ENCODE measurements at places on chromosomes 13 and 19.

GRCh38 chr13:30255696-30256095 is 51.7 kb downstream of the KATNAL1 start:
- DNase-seq = no peak

DNA sequence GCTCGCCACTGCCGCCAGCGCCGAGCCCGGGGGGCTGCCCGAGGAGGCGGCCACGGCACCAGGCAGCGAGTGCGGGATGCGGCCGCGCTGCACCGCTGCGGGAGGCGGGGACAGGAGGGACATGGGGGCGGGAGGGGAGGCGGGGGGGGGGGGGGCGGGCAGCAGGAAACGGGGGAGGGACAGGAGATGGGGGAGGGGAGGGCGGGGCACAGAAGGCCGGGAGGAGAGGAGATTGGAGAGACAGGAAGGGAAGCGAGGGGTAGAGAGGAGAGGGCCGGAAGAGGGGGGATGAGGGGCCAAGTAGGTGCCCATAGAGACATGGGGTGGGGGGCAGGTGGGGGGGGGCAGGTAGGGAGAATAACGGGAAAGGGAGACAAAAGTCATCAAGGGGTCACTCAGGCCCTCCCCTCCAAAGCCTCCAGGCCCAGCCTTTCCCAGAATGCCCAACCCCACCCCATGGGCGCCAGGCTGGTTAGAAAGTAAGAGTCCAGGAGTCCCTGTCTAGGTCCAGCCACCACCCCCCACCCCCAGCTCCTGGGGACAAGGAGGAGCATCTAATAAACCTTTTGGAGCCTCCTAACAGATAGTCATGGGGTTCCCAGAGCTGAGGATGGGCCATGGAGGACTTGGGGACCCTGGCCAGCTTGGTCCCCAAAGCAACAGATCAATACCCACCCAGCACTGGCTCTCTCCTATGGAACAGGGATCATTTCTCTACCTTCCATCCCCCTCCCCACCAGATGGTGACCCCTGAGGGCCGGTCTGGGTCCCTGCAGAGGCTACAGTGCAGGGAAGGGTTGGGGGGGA is 9.5 kb downstream of the NR2F6 start:
- DNase-seq = no peak

GRCh38 chr13:48630773-48631172 is 23.0 kb upstream of the CYSLTR2 start:
- no peak for DNase-seq

GRCh38 chr19:32652894-32653598 is 21.9 kb downstream of the ANKRD27 start:
- no peak for DNase-seq

- DNase-seq = no peak
Observed at GRCh38 chr19:8252922-8253589, 43.9 kb downstream of the CERS4 start.

DNA sequence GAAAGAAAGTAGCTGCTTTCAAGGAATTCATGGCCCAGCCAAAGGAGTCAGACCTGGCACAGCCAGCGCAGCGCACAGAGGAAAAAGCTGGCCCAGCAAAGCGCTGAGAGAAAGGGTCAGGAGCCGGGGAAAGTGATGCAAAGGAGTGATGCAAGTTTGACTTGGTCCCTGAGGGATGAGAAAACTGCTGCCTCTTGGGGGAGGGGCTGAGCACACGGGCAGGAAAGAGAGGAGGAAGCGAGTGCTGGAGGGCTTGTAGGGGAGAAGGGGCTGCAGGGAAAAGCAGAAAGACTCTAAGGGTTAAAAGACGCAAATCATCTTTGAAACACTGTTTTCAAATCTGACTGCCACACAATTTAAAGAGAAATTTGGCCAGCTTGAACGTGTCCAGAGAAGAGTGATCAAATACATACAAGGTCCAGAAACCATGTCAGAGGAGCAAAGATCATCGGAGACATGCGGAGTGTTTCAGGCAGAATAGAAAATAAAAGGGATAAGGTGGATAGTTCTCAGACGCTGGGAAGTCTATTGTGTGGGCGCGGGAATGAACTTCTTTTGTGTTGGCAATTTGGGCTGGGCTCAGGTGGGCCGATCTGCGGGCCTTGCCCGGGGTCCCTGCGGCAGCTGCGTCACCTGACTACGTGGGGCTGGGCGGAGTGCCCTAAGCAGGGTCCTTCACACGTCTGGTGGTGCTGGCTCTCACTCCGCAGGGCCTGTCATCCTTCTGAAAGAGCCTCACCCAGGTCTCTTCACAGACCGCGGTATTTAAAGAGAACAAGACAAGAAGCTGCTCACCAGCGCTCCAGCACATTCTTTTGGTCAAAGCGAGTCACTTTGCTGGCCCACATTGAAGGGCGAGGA is 18.1 kb downstream of the N4BP2L1 start:
- DNase-seq = peak; percentile 81

DNA sequence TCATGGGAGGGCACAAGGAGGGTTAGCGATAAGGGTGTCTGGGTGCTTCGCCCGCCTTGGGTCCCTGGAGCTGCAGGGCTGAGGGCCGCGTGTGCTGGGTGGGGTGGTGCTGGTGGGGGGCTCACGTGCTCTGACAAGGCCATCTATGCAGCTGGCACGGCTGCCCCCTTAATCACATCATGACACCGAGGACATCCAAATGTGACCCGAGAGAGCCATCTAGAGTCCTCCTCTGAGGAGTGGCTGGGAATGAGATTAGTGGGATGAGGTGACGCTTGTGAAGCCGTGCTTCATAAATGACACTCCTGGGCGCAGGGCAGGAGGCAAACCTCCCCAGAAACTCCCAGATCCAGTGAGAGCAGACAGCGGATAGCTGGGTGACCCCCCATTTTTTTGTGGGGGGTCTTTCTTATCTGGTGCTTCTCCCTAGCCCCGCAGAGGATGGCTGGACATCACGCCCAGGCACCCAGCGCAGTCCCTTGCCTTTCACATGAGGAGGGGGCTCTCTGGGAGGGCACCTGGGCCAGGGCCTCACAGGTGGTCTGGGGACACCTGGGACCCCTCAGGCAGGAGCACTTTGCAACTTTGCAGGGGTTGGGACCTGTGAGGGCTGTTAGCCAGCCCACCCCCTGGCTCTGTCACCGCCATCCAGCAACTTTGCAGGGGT is 6.6 kb downstream of the FZR1 start:
- no peak for DNase-seq

GRCh38 chr13:110132225-110132982 is 174.6 kb downstream of the COL4A1 start:
- DNase-seq = no peak

- DNase-seq = no peak
Observed at GRCh38 chr13:108795841-108796240, 166.4 kb downstream of the MYO16 start.

GRCh38 chr19:18379803-18380747 is 5.9 kb upstream of the GDF15 start:
- no peak for DNase-seq

DNA sequence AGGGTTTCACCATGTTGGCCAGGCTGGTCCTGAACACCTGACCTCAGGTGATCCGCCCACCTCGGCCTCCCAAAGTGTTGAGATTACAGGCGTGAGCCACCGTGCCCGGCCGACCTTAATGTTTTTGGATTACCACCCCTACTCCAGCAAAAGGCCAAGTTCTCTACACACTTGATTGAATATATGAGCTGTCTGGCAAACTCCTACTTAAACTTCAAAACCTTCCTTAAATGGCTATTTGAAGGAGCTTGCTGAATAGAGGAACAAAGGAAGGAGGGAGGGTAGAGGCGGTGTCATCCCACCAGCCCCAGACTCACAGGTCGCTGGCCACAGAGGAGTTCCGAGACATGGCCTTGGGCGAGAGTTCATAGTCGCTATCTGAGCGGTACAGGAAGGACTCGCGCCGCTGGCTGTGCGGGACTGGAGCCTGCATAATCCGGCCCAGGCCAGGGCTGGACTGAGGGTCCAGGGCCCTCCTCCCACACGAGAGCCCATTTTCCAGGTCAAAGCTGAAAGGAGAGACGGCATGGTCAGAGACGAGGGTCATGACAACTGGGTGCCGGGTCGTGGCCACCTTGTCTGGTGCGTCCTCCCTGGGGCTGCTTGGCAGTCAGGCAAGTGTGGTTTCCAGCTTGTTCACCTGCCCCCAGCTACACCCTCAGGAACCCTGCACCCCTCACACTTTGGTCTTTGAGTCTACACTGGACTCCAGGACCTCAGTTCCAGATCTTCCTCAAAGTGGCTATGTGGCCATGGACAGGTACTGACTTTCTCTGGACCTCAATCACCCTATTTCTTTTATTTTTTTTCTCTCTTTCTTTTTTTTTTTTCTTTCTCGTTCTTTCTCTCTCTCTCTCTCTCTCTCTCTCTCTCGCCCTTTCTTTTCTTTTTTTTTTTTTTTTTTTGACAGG is 4.2 kb downstream of the PDE4C start:
- DNase-seq = no peak

DNA sequence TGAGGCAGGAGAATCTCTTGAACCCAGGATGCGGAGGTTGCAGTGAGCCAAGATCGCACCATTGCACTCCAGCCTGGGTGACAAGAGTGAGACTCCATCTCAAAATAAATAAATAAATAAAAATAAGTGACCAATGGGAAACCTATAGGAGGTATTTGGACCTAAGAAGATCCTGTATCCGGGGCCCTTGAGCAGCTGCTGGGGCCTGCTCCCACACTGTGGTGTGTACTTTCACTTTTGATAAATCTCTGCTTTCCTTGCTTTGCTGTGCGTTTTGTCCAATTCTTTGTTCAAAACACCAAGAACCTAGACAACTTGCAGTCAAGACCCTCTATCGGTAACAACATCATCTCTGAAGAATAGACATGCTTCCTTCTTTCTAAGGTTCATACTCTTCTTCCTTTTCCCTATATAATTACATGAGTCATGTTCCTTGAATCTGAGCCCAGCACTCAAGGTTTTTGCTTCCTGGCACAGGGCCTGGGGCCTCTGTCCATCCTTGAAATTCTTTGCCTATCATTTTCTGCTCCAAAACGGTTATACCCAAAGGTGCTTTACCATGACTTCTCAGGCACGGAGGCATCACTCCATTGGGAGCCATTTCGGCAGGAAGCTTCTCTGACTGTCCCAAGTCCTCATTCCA is 14.2 kb upstream of the PNMA8C start:
- DNase-seq = no peak
